Neural crest cell (in vitro differentiated cells): ENCODE measurements at places on chromosomes 6 and 20.

DNA sequence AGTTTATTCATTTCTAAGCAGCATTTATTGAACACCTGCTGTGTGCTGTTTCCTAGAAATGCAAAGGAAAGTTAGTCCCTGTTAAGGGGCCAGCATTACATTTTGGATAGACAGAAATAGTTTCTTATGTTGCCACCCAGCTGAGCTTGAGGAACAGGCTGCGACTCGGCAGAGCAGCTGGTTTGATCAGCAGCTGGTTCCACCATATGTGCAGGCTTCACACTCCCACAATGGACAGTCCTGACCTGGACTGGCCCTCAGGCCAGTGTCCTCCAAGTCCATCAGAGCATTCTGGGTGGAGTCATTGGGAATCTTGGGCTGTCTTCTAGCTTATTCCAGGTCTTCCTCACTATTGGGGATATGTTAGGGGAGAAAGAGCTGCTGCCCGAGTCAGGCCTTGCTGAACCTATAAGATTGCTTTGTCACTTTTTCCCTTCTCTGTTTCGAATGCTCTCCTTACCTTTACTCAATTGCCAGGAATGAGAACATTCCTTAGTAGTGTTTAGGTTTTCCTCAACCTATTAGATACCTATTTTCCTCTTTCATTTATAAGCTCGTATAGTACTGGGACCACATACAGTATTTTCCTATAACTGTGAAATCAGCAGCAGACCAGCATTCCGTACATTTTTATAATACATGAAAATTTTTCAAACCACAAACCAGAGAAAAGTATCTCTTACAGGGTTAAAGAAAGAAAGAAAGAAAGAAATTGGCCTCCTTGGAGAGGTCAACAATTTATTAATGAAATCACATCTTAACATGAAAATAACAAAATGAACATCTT, 203.0 kb downstream of the FARS2 start:
- no peak for DNase-seq

- no peak for DNase-seq
Observed at GRCh38 chr20:4519534-4519933, 202.2 kb upstream of the PRND start.

- no peak for DNase-seq
Observed at GRCh38 chr20:46000262-46000996, 8.3 kb upstream of the MMP9 start.

- DNase-seq: no peak
Observed at GRCh38 chr6:767755-768512, 75.0 kb upstream of the EXOC2 start.

- no peak for DNase-seq
Observed at GRCh38 chr6:108464418-108465097, 96.2 kb upstream of the FOXO3 start.

DNA sequence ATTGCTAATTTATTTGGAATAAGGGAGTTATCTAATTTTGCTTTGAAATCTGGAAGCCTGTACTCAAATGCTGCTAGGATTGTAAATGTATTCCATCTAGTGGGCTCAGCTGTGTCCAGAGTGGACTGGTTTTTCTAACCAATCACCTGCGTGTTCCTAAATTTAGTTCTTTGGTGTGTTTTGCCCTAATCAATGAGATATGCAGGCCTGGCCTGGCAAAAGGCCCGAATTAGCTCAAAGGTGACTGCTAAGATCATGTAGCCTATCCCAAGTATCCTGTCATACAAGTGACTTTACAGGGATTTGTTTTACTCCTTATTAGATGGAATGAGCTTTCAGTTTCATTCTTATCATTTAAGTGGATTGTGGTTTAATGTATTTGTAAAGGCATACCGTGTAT, 51.3 kb upstream of the ARMC2 start:
- DNase-seq: no peak

DNA sequence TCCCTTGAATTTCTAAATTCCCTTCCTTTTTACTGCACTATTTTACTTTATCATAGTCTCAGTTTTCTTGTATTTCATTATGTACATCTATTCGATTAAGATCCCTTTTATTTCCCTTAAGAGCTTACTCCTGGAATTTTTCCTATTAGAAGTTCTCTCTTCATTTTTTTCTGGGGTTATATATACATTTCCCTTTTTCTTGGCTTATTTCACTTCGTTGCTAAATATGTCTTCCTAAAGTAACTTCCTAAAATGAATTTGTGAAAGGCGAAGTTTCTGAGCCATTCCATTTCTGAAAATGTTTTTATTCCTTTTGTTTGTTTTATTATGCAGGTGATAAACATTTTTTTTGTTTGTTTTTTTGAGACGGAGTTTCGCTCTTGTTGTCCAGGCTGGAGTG, 5.9 kb upstream of the CD109 start:
- no peak for DNase-seq

DNA sequence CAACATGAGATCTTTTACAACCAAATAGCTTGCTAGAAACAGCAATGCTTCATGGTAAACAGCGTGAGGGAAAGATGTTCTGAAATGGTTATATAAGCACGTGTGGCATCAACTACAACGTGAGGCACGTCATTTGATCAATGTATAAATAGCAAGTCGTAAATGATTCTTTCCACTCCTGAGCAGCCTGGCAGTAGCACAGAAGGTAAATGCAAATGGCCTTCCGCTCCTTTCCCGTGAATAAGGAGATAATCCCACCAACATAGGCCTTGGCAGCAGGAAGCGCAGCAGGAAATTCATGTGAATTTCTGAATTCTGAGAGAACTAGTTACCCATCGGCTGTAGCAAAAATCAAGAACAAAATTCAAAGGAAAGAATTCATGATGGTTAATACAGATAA, 17.0 kb downstream of the RPS6KA2 start:
- no peak for DNase-seq

- no peak for DNase-seq
Observed at GRCh38 chr20:59062081-59062480, 19.5 kb upstream of the PRELID3B start.

- DNase-seq: no peak
Observed at GRCh38 chr6:3738381-3739131, 13.0 kb downstream of the PXDC1 start.
